ENCODE measurements at places on chromosomes 2 and 18.

DNA sequence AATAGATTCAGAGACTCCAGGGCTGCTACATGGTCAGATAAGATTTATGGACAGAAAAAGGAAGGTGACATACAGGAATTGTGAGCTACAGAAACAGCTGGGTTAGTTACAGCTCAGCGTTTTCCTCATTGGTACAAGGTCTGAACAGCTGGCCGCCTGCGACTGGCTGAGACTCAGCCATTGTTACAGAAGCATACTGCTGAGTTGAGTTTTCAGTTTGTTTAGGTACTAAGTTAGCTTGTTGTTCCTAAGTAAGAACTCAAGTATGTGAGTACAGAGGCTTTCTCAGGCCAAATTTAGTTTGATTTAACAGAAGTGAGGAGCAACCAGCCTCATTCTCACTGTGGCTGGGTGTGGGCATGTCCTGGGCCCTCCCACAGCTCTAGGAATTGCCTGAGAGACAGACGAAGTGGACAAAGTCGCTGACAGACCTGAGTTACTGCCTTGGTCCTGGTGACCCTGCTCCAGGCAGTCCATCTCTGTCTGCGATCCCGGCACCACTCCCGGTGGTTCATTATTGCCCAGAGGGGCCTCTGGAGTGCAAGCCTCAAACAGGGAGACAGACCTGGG, 27.8 kb upstream of the RHOB start:
- DNase-seq, result peak; percentile 56

GRCh38 chr2:239162976-239163687, 237.7 kb downstream of the HDAC4 start:
- DNase-seq, result no peak

GRCh38 chr18:22032392-22032961, 136.9 kb upstream of the GATA6 start:
- peak; percentile 84 for DNase-seq

DNA sequence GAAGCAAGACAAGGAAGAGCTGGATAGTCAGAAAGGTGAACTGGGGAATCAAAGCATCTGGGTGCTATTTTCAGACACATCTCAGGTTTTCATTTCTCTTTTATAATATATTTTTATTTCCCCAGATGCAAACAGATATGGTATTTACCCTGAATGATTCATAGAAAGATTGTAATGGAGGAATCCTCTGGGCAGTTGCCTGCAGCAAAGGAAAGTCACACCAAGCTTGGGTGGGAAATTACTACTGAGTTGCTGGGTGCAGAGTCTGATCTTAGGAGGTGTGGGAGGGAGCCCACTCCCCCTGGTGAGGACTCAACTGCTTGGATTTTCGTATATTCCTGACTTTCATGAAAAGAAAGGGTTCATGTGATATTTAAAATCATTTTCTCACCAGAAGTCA, 2.1 kb downstream of the EFR3B start:
- DNase-seq, result no peak

DNA sequence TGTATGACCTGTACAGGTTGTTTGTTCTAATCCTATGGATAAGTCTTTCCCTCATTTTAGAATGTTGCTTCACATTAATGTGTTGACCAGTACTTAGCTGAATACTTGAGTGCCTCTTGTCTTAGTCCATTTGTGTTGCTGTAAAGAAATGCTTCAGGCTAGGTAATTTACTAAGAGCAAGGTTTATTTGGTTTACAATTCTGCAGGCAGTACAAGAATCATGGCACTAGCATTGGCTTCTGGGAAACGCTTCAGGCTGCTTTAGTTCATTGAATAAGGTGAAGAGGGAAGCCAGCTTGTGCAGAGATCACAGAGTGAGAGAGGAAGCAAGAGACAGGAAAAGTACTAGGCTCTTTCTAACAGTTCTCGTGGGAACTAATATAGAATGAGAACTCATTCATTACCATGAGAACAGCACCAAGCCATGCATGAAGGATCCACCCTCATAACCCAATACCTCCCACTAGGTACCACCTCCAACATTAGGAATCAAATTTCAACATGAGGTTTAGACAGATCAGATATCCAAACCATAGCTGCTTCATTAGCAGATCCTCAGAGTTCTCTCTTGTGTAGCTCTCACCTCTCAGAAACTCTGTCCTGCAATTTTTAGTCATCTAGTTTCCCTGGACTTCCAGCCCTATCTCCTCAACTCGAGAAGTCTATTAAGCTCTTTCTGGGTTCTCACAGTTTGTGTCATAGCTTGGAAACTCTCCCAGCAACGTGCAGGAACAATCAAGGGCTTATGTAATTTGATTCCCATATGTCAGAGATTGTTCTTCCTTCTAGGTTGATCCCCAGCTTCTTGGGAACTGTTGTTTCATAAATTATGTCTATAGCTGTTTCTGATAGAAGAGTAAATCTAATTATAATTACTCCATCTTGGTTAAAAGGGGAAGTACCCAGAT, 2082.3 kb upstream of the CELF4 start:
- peak; percentile 79 for DNase-seq

GRCh38 chr2:25379535-25379934, 37.8 kb upstream of the DNMT3A start:
- no peak for DNase-seq

DNA sequence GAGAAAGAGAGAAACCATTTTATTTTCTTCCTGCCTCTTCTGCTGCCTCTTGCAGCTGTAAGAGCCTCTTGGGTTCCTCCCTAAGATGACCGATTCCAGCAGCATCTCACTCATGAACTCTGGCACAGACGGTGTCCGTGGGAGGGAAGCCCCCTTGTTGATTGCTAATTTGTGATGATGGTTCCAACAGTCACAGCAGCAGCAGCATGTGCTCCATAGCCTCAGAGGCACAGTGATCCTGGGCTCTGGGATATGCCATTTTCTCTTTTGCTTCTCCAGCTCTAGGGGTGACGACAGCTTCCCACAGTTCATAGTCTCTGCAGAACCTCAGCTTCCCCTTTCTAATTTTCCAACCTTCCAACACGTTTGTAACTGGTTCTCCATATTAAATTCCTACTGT, 324.2 kb upstream of the HS6ST1 start:
- DNase-seq, result no peak

- DNase-seq, result no peak
Measured at GRCh38 chr18:13137670-13138419, 80.7 kb upstream of the LDLRAD4 start.

DNA sequence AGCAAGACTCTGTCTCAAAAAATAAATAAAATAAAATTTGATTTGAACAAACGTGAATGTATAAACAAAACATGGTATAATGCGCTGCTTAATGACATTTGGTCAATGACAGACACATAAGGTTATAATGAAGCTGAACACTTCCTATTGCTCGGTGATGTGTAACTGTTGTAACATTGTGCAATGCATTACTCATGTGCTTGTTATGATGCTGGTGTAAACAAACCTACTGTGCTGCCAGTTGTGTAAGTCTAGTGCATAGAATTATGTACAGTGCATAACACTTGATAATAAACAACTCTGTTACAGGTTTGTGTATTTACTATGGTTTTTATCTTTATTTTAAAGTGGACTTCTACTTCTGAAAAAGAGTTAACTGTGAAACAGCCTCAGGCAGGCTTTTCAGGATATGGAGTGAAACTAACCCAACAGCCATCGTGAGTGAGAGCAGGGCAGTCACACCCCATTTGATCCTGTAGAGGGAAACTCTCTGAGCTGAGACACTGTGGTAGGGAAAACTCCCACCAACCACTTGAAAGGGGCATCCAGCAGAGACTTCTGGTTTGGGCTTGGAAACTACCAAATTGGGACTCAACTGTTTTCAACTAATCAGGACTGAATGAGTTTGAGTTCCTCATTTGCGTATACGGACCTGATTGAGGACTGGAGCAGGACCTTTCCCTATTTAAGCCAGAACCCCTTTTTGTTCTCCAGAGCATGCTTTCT, 8.7 kb upstream of the RPRD1A start:
- DNase-seq, result peak; percentile 45

GRCh38 chr18:10259901-10260300, 194.5 kb upstream of the APCDD1 start:
- DNase-seq, result no peak

- DNase-seq, result no peak
Measured at GRCh38 chr2:185202945-185203528, 535.6 kb upstream of the FSIP2 start.

- DNase-seq, result no peak
Measured at GRCh38 chr2:101860782-101861181, 131.0 kb upstream of the IL1R2 start.

GRCh38 chr18:80147037-80147417, 38.0 kb downstream of the ADNP2 start:
- peak; percentile 22 for DNase-seq

DNA sequence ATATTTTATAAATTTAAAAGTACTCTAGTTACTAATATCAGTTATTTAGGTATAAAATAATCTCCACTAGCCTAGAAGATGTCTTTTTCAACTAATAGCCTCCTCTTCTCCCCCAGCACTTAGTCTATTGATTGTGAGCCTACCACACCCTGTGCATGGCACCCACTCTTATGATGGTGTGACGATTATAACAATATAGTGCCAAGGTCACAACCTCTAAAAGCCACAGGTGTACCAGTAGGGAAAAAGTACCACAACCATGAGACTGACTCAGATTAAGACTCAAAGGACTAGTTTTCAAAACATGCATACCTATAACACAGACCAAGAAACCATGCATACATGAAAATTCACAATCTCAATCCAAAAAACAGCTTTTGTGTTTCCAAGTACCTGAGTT, 27.6 kb downstream of the THADA start:
- no peak for DNase-seq

DNA sequence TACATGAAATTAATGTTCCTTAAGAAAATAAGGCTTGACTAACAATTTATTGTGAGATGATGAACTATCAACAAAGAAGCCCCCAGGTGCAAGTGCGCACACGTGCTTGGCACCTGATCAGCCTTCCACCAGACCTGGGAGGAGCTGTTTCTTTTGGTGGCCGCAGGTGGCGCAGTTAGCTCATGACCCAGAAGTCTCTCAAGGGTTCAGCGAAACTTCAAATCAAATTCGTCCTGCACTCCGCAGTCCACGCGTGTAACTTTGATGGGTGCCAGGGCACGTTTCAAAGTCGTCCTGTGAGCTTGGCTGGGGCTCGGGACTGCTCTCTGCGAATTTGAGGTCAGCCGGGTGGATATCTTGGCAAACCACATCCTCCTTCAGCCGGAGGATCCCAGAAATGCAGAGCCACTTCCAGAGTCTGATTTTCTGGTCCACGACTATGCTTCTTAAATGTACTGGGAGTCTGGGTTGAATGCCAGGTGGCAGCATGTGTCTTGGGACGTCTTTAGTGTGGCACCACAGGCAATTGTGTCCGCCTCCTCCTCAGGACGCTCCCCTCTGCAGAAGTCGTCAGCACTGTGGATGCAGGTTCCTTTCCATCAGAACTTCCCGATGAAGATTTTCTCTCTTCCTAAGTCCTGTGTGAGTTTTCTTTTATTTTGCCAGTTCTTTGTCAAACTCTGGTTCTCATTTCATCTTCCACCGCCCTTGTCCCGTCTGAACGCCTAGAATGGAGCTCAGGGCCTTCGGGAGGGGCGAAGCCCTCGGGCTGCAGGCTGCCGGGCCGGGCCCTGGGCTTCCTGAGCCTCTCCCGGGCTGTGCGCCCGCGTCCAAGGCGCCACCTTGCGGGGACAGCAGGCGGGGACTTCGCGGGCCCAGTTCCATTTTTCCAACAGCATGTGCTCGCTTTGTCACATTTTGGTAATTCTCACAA, 61.3 kb upstream of the RAPGEF4 start:
- peak; percentile 24 for DNase-seq

DNA sequence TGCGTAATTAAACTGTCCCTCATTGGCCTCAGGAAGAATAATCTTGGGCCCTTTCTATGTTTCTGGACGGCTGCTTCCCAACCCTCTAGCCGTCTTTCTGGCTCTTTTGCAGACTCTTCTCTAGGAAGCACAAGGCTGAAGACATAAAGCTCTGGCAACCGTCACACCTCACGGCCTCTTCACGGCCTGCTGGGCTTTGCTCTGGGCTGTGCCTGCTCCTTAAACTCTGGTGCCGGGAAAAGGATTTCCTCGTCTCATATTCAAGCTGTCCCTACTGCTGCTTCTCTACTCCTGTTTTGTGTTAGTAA, 36.0 kb upstream of the WIPF1 start:
- peak; percentile 46 for DNase-seq

DNA sequence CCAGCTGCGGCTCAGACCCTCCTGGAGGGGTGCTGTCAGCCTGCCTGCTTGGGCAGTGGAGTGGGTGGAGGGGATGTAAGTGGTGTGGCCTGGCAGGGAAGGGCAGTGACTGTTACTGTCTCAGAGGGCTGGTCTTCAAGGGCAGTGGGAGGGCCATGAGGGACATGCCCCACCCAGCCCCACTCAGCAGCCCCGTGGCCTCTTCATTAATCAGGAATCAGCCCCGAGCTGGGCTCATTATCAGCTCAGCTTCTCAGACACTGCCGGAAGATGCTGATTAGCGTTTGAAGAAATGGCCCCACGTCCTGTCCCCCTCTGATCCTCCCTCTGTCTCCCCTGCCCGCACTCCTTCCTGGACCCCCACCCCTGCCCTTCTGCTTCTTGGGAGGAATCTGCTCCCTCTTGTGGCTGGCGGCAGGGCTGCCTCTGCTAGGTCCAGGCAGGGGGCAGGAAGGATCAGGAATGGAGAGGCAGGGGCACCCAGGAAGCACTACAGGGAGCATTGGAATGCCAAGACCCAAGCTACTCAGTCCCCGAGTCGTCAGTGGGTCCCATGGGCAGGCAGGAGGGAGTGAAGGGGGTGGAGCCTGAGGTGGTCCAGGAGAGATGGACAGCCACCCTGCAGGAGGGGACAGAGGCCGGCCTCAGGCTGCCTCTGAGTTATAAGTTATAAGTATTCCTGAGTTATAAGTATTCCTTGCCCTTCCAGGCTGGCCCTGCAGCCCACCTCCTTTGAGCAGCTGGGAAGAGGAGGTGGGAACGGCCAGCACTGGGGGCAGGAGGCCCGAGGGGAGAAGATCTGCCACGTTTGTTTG, 7.0 kb downstream of the ASIC4 start:
- peak; percentile 46 for DNase-seq

GRCh38 chr2:138071720-138072719, 107.7 kb downstream of the HNMT start:
- DNase-seq, result no peak

GRCh38 chr2:182887753-182888415, 21.4 kb upstream of the FRZB start:
- DNase-seq, result no peak

GRCh38 chr18:2939317-2939716, 73.6 kb downstream of the LPIN2 start:
- DNase-seq, result no peak

DNA sequence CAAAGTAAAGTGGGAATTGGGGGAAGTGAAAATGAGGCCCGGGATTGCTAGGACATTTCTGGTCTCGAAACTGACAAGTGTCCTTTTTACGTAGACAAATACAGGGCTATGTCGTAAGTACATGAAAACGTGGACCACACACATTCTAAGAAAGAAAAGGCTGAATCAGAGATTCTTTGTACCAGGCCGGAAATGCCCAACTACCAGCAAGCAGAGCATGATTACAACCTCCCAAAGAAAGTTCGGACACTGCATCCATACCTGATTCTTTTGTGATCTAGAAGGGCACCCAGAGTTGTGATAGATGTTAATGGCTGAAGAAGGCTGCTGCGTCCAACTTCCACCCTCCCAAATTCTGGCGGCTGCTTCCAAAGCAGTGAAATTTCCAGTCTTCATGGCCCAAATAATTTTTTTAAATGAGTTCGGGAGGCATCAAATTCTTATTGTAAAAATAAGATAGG, 1.7 kb downstream of the RBMS1 start:
- peak; percentile 82 for DNase-seq

- DNase-seq, result no peak
Measured at GRCh38 chr2:124081154-124081716, 56.1 kb downstream of the CNTNAP5 start.

GRCh38 chr2:109256921-109257320, 127.9 kb downstream of the SH3RF3 start:
- DNase-seq, result peak; percentile 44

All from fibroblast of the aortic adventitia (primary cell).